Activated CD4-positive, alpha-beta T cell treated with anti-CD3 and anti-CD28 coated beads, Interleukin-10, Interleukin-2, amounts not matched to agents 100 ng/mL and 50 ng/mL, durations not matched to agents 16 hours and 8 hours (primary cell): ENCODE measurements at places on chromosomes 16 and 17.

DNA sequence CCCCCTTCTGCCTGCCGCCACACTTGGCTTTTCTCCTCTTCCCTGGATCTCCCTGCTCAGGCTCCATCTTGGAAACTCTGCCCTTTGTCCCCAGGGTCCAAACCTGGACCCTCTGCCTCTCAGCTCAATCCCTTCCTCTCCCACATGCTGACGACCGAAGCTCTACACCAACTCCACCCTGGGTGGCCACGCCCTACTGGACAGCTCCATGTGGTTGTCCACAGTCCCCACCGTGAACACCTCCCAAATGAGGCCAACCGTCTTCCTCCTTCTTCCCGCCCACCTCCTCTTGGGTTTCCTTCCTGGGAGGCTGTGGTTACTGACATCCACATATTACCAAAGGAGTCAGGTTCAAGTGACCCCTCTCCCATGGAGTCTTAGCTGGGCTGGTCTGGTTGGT lies 22.6 kb upstream of the MLKL start:
- DNase-seq, result no peak

GRCh38 chr17:32608267-32608666 lies 121.5 kb downstream of the CDK5R1 start:
- DNase-seq, result no peak

DNA sequence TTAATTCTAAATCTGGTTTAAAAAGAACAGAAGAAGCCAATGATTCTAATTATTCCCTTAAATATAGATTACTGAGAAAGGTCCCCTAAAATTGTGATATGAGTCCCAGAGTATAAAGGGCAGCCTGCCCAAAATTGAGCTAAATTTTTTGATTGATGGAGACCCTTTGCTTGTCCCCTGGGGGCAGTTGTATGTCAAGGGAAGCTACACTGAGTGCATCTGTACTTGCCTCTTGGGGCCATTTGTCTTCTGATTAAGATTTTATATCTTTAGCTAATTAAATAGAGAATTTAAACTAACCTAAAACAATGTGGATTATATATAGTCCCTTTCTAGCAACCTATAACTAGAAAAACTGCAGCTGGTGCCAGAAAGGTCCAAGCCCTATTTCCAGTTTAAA lies 12.6 kb downstream of the BLMH start:
- no peak for DNase-seq

DNA sequence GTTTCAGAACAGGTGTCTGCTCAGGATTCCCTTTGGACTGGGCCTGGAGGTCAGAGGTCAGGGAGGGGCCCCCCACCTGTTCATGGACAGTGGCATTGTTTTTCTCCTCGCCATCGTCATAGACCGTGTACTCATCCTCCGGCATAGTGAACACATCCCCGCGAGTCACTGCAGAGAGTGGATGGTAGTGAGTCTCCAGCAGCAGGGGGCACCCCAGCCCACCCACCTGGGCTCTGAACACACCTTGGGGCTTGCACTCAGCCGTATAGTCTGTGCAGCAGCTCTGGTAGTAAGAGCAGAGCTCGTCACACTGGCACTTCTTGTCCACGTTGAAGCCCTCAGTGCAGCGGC lies 448 bp downstream of the VTN start:
- DNase-seq, result no peak

DNA sequence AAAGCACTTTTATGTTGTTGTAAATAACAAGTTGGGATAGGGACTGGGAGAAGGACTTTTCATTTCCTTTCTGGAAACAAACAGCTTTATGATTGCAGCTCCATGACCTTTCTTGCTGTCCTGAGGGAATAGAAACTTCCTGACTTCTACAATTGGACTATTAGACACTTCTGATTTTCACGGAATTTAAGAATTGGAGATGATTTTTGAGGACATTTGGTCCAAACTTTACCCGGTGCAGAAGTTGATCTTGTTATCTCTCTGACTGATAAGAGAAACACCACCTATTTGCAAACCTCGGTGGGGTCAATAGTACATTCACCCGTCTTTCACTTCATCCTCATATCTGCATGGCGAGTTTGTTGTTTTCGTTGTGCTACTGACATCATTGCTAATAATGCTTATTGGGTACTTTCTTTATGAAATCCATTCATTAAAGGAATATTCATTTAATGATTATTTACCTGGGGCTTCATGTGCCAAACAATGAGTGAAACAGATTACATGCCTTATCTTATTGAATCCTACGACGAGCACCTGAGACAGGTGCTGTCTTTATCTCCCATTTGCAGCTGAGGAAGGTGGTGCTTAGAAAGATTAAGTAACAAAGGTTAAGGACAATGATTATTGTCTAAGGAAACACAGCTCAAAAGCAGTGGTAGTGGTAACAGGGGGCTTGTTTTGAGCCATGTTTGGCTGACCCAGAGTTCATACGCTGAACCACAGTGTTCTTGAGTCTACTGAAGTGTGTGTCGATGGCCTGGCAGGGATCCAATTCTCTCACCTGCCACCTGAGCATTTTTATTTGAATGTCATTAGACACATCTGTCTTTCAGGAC lies 176.9 kb upstream of the FAM20A start:
- DNase-seq, result no peak

- no peak for DNase-seq
These were observed 2.8 kb downstream of the BRD7 start for GRCh38 chr16:50365791-50366575.

- peak; percentile 57 for DNase-seq
These were observed at the start of gene MT1F for GRCh38 chr16:56657555-56658326. Gene MT1F, plus strand, starts transcription at chr16:56657959. Its CDS starts 100 bp downstream, at chr16:56658059.

GRCh38 chr17:32658470-32659418 lies 172.0 kb downstream of the CDK5R1 start:
- no peak for DNase-seq

DNA sequence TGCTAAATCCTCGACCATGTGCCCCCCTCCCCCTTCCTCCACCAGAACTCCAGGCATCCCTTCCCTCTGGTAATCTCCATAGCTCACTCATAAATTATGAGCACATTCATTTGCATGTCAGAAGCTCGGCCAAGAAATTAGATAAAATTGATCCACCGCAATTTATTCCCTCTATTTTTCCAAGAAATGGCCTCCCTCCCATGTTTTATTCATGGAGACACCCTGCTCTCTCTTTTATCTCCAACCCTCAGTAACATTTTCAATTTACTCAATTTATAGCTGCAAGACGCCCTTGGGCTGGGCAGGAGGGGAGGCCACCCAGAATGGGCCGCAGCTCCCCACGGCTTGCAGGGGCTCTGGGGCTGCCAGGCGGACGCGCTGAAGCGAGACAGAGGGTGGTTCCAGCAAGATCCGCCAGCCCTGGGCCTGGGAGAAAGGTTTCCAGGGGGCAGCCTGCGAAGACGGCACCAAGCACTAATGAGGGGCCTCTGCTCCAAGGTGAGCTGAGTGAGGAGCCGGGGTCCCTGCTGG lies 54.7 kb upstream of the ZNF423 start:
- no peak for DNase-seq

GRCh38 chr17:3859940-3860339 lies 13.9 kb upstream of the NCBP3 start:
- DNase-seq, result no peak

GRCh38 chr16:89557690-89558490 lies 2.6 kb upstream of the RPL13 start:
- no peak for DNase-seq

- no peak for DNase-seq
These were observed 92.7 kb upstream of the NOL11 start for GRCh38 chr17:67624886-67625656.

- no peak for DNase-seq
These were observed 10.8 kb downstream of the ZG16B start for GRCh38 chr16:2840914-2841313.

DNA sequence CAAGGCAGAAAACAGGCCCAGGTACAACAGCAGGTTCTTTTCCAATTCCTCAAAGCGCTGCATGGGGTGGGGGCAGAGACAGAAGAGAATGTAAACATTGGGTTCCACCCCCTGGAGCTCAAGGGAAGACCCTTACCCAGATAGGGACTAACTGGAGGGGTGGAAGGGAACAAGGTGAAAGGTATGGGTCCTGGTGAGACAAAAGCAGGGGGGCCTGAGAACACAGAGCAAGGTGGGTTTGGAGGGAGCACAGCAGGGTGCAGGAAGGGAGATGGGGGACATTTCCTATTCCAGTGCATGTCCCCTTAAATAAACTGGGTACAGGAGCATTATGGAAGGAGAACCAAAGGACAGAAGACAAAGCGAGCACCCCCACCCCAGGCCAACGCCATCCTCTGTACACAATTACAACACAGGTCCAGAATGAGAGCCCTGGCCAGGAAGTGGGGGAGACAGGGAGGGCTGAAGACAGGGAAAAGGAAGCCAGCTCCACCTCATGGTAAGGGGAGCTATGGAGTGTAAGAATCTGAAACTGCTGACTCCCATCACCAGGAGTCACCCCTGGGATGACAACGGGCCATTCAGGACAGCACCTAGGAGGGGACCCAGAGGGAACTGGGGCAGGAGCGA lies 2.1 kb upstream of the CD2BP2 start:
- DNase-seq, result no peak

DNA sequence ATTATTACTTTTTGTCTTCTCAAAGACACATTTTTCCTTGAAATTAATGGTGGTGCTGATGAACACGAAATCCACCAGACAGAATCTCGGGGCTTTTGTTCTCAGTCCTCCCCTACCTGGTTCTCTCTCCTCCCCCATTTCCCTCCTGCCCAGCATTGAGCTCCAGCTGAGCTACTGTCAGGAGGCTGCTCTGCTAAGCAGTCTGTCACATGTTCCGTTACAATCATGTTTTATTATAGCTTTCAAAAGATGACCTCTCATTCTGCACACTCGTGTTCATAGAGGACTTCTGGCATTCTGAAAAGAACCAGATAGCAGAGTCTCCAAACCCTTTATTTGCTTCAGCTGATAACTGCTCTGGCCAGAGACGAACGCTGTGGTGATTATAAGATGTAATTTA lies 732.5 kb upstream of the RBFOX1 start:
- DNase-seq, result no peak

DNA sequence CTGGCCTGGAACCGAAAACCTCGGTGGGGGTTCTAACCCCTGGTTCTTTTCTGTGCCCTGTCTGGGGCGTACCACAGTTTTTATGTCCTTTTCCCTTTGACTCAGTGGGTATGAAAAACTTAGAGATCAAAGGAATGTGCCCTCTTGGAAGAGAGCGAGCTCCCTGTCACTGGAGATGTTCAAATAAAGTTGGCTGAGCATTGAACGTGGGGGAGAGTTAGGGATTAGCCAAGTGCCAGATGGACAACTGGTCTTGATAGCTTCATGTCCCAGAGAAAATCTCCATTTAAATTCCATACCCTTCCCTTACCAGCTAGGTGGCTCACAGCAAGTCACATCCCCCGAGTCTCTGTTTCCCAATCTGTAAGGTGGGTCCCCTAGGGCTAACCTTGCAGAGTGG lies 9.5 kb downstream of the ADGRG1 start:
- no peak for DNase-seq

- DNase-seq, result no peak
These were observed 53.7 kb upstream of the WSB1 start for GRCh38 chr17:27240086-27240801.

DNA sequence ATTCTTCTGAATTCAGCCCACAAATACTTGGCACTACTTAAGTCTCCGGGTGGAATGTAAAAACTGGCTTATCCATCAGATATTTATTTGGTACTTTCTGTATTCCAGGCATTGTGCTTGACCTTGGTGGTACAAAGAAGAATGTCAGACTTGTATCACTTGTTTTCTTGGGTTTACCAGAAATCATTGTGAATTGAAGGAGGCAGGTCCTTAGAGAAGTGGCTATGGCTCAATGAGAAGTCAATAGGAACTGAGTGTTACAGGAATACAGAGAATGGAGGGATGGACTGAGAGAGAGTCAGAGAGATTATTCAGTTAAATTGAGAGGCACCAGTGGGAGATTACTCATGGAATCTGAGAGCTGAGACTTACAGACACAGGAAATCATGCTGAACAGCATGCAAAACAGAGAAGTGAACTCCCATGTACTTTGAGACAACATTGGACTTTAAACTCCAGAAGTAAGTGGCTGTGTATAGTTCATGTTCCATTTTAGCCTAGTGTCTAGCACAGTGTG lies 704.1 kb downstream of the CDH11 start:
- no peak for DNase-seq

DNA sequence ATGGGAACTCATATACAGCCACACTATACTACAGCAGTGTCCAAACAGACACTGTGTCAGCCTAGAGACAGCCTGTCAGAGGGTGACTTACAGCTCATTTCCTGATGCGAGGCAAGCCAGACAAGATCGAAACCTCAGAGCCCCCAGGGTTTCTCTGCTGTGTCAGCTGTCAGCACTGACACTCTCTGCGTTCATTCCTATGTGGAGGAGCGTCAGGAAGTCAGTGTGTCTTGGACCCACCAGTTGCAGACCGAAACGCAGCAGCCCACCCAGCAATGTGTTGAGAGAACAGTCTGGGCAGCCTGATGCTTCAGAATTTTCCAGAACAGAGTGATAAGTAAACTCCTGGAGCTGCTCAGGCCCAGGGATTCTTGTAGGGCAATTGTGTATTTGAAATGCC lies 20.6 kb upstream of the MAPT start:
- DNase-seq, result peak; percentile 69

GRCh38 chr17:75047398-75048098 lies 523 bp downstream of the KCTD2 start:
- peak; percentile 22 for DNase-seq

DNA sequence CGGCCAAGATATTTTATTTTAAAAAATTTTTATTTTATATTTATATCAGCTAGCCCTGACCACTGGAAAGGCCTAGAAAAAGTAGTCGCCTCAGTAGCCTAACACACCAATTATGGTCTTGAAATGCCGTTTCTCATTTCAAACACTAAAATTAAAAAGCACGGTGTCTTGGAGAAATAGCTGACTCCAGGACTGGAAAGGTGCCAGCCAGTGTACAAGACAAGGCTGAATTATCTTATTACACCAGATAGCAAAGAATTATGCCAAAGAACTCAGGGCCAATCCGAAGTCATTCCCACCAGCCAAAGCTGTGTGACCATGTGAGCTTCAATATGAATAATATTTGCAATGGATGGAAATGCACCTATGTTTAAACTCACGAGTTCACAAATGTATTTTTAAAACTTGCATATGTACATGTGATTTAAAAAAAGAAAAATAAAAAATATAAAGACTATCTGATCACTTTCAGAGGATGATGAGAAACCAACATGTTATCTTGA lies 19.9 kb upstream of the ATP2C2 start:
- no peak for DNase-seq

DNA sequence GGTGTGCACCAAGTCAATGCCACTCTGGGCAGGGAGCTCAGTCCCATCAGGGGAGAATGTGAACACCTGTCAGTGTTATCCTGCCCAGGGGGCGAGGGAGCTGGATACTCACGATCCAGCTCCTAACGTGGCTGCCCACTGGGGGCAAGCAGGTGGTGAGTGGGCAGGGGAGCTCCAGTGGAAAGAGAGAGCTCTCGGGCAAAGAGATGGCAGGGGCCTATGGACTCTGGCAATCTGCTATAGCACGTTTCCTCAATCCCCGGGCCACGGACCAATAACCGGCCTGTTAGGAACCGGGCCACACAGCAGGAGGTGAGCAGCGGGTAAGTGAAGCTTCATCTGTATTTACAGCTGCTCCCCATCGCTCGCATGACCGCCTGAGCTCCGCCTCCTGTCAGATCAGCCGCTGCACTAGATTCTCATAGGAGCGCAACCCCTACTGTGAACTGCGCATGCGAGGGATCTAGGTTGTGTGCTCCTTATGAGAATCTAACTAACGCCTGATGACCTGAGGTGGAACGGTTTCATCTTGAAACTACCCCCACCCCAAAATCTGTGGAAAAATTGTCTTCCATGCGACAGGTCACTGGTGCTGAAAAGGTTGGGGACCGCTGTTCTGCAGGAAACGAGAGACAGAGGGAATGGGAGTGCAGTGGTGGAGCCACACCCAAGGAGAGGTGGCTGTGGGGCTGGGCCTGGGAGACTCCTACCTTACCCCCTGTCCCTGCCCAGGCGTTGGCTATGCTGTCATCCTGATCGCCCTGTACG lies 15.6 kb downstream of the SLC6A2 start:
- no peak for DNase-seq
